ENCODE measurements at places on chromosomes 7 and 10. TPM values are rescaled to one million over a fixed set of nuclear protein-coding genes. Genes with fewer than 3 reads are reported as not detected.

The CDH23 gene
- total RNA-seq = 7.2 TPM

The SPOCK2 gene
- total RNA-seq = 18.5 TPM

The SORCS1 gene
- total RNA-seq = 64.2 TPM

The SLC29A4 gene
- total RNA-seq = 24.4 TPM

The KCND2 gene
- total RNA-seq = 60.1 TPM

The PLXNA4 gene
- 227 TPM for total RNA-seq

The AGAP5 gene
- total RNA-seq = 12.2 TPM
